Stimulated activated CD8-positive, alpha-beta memory T cell treated with anti-CD3 and anti-CD28 coated beads, Interleukin-15, amount 100 ng/mL, for 1 hour (primary cell): ENCODE measurements at places on chromosomes 6 and 20.

GRCh38 chr20:38152175-38152620 lies 12.9 kb downstream of the TGM2 start:
- DNase-seq = no peak

GRCh38 chr6:11492464-11493290 lies 44.9 kb upstream of the TMEM170B start:
- no peak for DNase-seq

GRCh38 chr6:158311193-158311592 lies 1.1 kb upstream of the TULP4 start:
- no peak for DNase-seq

- no peak for DNase-seq
Measured at GRCh38 chr20:33825340-33826269, 14.5 kb downstream of the CHMP4B start.

DNA sequence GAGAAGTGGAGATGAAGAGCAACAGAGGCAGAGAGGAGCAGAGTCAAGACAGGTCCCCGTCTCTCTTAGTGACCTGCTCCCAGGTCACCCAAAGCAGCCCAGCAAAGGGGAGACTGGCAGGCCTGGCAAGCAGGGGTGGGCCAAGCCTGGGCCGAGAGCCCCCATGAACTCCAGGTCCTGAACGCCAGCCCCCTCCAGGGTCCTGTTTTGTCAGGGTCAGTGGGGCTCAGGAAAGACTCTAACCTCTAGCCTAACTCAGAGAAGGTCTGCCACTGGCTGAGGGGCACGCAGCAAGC lies 1.2 kb downstream of the NECAB3 start:
- DNase-seq = no peak

DNA sequence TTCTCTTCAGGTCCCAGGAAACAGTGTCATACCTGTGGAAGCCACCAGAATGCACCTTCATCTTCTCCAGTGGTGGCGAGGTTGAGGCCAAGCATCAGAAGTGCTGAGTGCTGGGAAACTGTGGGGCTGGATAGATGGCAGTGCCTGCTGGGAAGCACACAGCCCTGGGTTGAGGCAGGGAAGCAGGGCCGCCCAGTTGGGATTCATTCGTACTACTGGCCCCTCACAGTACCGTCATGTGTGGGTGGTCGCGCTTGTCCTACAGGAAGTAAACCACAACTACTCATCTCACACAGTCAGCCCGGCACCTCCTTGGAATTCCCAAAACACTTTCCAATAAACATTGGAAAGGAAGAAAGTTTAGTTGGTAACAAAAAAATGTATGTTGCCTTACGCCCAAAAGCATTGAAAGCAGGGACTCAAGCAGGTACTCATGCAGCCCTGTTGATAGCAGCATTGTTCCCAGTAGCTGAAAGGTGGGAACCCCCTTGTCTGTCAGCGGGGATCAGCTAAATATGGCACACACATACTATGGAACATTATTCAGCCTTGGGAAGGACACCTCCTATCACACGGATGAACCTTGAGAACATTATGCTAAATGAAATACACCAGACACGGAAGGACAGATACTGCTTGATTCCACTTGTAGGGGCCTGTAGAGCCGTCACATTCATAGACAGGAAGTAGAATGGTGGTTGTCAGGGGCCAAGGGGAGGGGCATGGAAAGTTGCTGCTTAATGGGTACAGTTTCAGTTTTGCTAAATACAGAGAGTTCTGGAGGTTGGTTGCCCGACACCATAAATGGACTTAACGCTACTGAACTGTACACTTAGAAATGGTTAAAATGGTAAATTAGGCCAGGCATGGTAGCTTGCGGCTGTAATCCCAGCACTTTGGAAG lies 162.7 kb downstream of the MTHFD1L start:
- no peak for DNase-seq

- no peak for DNase-seq
Measured at GRCh38 chr6:84892671-84893070, 128.3 kb upstream of the TBX18 start.

- DNase-seq = no peak
Measured at GRCh38 chr6:128357392-128358130, 162.8 kb downstream of the PTPRK start.

GRCh38 chr6:148529010-148529409 lies 186.4 kb downstream of the SASH1 start:
- no peak for DNase-seq

DNA sequence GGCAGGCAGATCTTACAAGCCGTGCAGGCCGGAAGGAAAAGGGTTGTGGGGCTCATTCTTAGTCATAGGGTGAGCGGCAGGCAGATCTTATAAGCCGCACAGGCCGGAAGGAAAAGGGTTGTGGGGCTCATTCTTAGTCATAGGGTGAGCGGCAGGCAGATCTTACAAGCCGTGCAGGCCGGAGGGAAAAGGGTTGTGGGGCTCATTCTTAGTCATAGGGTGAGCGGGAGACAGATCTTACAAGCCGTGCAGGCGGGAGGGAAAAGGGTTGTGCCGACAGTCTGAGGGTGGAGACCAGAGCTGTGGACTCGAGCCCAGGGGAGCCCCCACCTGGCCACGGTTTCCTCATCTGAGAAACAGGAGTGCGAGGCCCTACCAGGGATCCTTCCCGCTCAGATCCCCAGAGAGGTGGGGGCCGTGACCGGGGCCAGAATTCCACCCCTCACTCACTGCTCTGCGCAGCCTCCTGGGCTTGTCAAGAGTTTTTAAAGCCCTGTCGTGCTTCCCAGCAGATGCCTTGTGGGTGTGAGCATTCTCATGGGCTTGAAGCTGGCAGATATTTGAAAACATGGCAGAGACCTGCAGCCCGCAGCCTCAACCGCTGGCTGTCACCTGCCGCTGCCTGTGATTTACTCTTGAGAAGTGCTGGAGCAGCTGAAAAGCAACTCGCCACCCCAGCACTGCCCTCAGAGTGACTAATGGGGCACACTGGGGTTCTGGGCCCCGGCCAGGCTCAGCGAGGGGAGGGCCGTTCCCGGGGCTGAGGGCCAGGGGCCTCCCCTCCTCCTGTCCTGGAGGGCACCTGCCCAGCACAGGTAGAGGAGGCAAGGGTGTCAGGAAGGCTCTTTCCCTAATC lies 31.9 kb downstream of the NTSR1 start:
- DNase-seq = peak; percentile 57

GRCh38 chr20:50303573-50304500 lies 113.2 kb downstream of the CEBPB start:
- DNase-seq = no peak
